ENCODE measurements at places on chromosomes 1 and 21.

DNA sequence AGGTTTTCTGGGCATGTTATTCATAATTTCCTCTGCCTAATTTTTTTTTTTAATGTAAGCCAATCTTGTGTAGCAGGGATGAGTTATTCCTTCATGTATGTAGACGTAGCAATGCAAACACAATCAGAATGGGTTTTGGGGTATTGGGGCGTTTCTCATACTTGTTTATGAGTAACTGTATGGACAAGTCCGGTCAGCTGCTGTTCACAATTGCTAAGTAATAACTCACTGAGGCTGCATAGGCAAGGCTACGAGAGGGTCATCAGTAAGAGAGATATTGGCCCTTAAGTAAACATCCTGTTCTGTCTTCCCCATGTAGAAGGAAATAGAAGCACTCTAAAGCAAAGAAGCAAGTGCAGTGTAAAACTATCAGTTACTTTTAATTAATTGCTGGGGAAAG lies 9.5 kb upstream of the TARS2 start:
- peak; percentile 42 for DNase-seq

GRCh38 chr1:203401199-203401877 lies 50.4 kb upstream of the FMOD start:
- DNase-seq: no peak

DNA sequence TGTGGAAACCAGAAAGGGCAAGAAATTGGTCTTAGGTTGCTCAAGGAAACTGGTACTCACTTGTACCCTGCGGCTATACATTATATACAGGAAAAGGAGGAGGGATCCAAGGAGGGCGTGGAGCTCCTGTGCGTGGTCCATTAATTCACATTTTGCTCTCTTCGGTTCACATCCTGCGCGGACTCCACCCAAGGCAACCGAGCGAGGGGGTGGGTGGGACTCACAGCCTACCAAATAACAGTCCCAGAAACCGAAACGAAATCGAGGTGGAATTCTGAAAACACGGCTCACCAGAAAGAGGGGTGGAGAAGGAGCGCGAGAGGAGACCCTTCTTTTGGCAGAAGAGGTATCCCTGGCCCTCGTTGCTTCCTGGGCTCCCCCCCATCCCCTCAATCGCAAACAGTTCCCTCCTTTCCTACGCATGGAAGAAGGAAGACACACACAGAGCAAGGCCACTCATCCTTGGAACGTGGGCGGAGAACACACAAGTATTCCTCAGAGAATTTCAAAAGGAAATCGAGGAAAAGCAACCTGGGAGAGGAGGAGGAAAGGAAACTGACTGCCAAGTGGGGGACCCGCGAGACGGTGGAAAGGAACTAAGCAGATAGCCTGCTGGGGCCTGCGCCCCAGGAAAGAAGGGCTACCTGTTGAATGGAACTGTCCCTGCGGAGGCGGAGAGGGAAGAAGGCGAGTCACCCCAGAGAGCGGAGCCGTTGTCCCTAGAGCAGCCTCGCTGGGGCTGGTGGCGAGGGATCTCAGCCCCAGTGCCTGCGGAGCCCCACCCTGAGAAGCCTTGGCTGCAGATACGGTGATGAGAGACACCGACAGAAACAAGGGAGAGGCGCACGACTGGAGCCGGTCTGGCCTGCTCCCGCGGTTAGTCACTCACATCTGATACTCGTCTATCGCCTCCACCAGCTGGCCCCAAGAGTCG lies 705 bp downstream of the AIDA start:
- peak; percentile 83 for DNase-seq

DNA sequence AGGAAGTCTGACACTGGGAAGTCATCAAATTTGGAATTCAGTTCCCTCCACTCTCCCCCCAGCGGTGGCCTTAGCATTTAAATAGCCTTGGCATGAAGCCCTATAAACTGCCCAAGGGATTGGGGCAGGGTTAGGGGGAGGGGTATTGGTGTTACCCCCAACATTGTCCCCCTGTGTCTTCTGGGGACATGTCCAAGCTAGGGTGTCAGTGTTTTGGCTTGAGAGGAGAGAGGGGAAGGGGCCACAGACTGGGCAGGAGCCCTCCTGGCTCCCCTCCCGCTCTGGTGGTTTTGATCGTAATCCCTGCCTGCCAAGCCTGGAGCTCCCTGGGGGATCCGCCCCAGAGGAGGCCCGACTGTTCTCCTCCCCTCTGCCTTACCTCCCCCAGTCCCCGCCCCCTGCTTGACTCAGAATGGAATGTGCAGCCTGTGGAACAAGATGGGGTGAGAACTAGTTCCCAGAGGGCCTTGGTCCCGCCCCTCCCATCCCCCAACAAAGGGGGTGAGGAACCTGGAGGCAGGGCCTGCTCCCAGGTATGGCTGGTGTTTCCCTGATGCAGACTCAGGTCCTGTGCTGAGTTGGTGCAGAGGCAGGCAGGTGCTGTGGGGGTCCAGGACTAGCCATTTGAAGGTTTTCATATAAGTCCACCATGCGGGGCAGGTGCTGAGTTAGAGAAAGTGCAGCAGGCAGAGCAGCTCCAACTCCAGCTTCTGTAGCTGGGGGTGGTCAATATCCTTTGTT lies 7.4 kb downstream of the SOX13 start:
- DNase-seq: peak; percentile 74

GRCh38 chr1:1929102-1929638 lies 10.1 kb upstream of the TMEM52 start:
- DNase-seq: no peak

DNA sequence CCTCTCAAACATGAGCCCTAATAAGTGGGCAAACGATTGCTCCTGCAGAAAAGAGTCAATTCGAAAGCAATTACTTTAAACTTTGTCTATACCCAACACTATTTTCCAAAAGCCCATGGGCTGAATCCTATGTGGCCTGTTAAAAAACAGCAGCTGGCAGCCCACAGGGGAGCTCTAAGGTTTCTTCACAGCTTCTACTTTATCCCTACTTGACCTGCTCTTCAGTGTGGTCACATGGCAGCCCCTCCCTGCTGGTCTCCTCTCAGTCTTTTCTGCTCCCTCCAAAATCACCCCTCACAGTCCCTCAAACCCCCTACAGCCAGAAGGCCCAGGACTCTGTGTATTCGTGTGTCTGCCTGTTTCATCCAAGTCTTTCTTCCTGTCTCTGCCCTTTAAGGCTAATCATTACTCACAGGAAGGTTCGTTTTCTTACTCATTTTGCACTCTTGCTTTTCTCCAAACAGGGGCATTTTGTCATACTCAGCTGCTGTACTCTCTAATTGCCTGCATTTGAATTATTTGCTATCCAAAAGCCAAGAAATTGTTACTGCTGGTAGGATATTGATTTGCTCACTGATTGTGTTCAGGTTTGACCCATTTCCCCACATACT lies 62.4 kb upstream of the FAM3B start:
- DNase-seq: no peak

GRCh38 chr21:34242973-34243372 lies 120.8 kb upstream of the KCNE2 start:
- DNase-seq: no peak

GRCh38 chr1:3084726-3085125 lies 15.7 kb downstream of the PRDM16 start:
- DNase-seq: no peak

DNA sequence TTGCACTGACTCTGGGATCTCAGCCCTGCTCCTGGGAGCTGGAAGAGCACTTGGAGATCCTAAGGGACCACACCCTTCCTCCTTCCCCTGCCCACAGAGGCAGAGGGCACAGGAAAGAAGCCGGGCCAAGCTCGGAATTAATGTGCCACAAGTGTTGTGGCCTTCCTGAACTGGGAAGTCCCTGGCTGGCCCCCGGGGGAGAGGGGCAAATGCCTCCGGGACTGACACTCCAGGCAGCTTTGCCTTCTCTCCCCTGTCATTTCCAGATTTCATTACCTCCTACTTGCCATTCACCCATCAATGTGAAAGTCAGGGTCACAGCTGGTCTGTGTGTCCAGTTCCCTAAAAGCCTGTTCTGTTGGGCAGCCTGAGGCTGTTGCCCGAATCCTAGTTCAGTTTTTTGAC lies 21.7 kb downstream of the SESN2 start:
- no peak for DNase-seq

DNA sequence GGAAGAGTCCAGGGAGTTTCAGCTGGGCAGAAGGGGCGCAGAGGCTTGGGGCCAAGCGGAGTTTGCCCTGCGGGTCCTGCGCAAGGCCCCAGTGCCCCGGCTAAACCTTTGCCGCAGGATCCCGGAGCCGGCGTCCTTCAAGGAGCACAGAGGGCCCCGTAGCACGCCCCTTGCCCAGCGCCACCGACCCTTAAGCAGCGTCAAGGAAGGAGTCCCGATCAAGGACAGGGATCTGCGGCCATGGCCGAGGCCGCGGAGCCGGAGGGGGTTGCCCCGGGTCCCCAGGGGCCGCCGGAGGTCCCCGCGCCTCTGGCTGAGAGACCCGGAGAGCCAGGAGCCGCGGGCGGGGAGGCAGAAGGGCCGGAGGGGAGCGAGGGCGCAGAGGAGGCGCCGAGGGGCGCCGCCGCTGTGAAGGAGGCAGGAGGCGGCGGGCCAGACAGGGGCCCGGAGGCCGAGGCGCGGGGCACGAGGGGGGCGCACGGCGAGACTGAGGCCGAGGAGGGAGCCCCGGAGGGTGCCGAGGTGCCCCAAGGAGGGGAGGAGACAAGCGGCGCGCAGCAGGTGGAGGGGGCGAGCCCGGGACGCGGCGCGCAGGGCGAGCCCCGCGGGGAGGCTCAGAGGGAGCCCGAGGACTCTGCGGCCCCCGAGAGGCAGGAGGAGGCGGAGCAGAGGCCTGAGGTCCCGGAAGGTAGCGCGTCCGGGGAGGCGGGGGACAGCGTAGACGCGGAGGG lies 520 bp downstream of the CLIC6 start:
- DNase-seq: no peak

GRCh38 chr1:155392898-155393411 lies 72.3 kb downstream of the RUSC1 start:
- DNase-seq: no peak

DNA sequence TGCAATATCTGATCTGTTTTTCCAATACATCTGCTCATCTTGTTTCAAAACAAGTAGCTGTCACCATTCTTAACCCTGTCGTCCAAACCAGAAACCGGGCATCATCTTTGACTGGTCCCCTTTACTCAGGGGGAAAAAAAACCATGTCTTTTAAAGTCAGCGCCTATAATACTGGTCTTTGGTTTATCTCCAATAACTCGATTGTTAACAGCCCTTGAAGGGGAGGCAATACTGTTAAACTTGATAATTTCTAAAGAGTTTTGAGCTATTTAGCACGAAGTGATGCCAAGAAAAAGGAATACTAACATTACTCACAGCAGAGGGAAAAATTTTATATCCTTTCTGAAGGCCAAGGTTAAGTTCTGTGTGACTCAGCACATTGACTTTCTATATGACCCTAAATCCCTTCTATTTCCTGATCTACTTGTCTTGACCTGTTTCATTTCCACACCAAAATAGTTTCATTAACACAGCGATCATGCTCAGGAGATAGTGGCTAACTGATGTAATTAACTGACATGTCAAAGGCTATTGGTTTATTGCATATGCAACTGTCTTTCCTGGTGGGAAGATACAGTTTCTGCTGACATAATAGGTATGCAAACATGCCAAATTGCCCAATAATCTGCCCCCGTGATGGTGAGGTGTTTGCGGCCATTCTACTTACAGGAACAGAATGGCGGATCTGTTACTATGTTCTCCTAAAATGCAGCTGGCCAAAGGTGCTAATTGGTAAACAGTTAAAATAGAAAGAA lies 59.1 kb downstream of the NFIA start:
- DNase-seq: peak; percentile 25

DNA sequence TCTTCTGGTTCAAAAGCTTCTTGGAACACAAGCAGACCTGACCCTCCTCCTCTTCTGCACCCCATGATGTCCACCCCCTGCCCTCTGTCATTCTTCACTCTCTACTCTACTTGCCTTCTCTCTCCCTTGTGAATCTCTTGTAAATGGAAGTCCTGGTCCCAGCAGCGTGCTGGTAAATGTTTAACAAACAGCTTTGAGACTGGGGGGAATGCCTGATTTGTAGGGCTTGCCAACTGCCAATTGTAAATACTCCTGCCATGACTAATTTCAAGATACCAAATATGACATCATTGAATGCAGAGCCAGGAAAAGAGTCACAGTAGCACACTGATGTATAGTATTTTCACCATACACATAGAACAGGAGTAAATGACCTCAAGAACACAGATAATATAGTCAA lies 40.9 kb upstream of the LRRN2 start:
- no peak for DNase-seq

DNA sequence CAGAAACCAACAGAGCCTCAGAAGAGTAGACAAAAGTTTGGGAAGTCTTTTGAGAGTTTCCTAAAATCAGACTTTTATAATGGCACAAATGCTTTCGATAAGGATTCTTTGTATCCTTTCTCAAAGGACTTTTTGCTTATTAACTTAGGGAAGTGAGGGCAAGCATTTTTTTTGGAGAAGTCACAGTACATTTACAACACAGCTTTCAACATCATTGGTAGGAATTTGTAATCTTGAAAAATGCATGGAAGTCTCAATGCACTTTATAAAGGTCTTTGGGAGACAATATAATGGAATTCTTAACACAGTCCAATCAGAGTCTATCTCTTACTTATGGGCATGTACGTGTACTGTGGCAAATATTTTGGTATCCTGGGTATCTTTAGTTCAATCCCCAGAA lies 325.8 kb upstream of the NR5A2 start:
- DNase-seq: no peak

DNA sequence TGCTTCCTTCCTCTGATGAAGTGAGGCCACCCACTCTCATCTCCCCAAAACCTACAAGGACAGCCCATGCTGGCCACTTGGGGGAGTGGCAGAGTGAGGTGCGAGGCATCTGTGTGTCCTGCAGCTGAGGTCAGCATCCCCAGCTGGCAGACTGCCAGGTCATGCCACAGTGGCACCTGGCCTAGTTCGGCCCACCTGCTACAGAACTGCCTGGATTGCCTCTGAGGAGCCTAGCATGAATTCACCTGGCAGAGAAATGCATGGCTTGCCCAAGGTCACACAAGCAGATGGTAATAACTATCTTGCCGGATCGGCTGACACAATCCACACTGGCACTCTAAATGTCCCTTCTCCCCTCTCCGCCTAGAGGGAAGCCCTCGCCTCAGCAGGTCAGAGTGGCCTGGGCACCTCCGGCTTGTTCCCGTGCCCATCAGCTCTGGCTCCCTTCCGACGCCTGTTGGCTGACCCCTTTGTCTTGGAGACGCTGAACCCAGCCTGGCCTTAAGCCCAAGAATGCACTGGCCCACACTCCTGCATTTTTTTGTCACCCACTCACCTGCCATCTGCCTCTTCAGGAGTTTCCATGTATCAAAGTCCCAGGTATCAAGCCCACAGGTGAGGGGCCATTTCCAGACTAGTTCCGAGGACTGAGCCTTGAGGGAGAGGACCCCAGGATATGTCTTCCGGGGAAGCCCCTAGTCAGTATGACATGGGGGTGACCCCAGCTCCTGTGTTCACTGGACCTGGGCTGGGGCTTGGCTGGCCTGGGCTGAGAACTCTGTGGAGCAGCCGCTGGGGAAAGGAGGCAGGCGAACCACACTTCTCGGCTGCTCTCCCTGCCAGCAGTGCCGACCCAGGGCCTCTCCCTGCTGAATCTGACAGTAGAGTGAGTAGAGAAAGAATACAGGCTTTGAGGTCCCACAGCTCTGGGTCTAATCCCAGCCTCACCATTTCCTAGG lies 21.7 kb downstream of the ECE1 start:
- no peak for DNase-seq

Data from K562 (cell line).